ENCODE measurements at places on chromosomes 5 and 9. TPM values are rescaled to one million over a fixed set of nuclear protein-coding genes. Genes with fewer than 3 reads are reported as not detected.

DNA sequence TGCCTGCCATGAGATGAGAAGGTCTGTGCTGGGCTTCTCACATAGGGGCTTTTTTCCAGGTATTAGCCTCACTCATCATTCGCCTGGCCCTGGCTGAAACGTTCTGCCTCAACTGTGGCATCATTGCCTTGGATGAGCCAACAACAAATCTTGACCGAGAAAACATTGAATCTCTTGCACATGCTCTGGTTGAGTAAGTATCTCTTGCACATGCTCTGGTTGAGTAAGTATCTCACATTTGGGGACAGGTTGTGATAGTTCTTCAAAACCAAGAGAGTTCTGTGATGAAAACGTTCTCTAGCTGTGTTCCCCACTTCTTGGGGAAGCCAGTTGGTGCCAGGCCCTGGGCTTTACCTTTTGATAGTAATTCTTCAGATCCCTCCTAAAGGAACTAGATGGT, 17.4 kb upstream of the IL13 start:
- no peak for DNase-seq

GRCh38 chr9:31612336-31613030, 772.0 kb upstream of the ACO1 start:
- no peak for DNase-seq

- no peak for DNase-seq
Measured at GRCh38 chr5:168939156-168939800, 360.1 kb upstream of the PANK3 start.

DNA sequence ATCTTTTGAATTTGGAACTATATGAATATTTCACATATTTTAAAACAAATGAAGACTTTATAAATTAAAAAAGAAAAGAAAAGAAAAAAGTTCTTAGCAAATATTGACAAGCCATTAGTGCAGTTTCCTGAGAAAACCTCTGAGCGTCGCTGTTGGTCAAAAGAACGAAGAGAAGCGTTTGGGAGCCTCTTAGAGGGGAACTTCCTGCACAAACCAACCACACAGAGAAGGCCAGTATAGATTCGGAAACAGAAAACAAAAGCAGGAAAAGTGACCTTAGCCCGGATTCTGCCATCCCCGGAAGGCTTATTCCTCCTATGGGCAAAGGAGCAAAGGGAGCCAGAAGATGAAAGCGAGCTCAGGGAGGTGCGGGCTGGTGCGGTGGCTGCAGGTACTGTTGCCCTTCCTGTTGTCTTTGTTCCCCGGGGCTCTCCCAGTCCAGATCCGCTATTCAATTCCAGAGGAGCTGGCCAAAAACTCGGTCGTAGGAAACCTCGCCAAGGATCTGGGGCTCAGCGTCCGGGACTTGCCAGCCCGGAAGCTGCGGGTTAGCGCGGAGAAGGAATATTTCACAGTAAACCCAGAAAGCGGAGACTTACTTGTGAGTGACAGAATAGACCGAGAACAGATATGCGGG, at the start of gene PCDHGB2:
TSS of gene PCDHGB2 (plus strand) at position 205 of the 637 bp plus-strand sequence. CDS start at position 347, 142 bp downstream.
- DNase-seq = peak; percentile 60

The LAMC3 gene
- total RNA-seq = not detected

DNA sequence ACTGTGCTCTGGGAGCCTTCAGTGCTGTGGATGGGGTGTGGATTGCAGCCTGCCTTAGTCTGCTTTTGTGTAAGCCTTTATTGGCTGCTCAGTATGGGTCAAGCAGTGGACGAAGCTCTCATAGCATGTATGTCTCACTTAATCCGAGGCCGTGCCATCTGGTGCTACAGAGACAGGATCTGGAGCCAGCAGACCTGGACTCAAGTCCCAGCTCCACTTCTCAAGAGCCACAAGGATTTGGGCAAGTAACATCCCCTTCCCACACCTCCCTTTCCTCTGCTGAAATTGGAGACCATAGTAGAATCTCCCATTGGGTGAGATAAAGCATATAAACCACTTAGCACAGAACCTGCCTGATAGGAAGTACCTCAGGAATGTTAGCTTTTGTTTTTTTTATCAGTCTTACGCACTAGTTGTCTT, 23.4 kb upstream of the LECT2 start:
- no peak for DNase-seq

- DNase-seq = peak; percentile 84
Measured at GRCh38 chr9:35905051-35905781, 786 bp upstream of the HRCT1 start.

- peak; percentile 36 for DNase-seq
Measured at GRCh38 chr5:74953937-74954720, 87.9 kb upstream of the FAM169A start.

- DNase-seq = peak; percentile 89
Measured at GRCh38 chr9:115615821-115616665, 498.1 kb upstream of the TNC start.

DNA sequence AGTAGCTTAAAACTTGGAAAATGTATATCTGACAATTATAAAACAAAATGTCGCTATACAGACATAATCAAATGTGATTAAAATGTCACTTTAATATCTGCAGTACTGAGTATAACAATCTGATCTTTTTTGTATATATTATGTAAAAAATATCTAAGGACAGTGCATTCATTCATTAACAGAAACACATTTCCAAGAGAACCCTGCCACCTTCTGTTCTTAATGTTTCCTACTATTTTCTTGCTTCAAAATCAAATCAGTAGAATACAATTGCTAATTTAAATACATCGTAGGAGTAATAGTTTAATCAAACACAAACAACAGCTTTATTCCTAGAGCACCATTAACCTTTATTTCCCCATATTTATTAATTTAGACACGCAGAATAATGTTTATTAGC, 142.6 kb upstream of the ST8SIA4 start:
- no peak for DNase-seq

The RASEF gene
- 2.1 TPM for total RNA-seq

GRCh38 chr5:128234928-128235641, 151.5 kb downstream of the SLC12A2 start:
- no peak for DNase-seq

- no peak for DNase-seq
Measured at GRCh38 chr9:545480-545879, 296.0 kb upstream of the DMRT1 start.

The LCN12 gene
- total RNA-seq = not detected

DNA sequence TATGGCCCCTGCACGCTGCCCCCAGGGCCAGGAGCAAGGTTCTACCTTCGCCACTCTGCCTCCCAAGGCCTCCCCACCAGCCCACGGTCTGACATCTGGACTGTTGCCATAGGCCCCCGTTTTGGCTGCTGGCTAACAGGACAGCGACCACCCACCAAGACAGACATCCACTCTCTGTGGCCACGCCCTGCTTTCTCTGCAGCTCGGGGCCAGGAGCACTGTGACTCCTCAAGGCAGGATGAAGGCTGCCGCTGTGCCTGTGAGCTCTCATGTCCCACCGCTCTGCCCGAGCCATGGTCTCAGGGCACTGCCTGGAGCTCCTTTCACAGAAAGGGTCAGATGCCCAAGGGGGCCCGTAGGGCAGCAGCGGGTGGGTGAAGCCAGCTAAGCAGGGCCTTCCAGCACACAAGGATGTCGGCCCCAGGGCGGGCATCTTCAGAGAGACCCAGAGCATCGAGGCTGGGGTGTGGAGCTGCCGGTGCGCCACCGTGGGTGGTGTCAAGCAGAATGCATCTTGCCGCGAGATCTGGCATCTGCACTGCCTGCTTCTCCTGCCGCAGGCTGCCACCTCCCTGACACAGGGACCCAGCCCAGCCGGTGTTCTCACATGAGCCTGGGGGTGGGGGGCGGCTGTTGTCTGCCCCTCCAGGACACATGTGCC, 92.2 kb upstream of the ADAMTS2 start:
- peak; percentile 34 for DNase-seq

DNA sequence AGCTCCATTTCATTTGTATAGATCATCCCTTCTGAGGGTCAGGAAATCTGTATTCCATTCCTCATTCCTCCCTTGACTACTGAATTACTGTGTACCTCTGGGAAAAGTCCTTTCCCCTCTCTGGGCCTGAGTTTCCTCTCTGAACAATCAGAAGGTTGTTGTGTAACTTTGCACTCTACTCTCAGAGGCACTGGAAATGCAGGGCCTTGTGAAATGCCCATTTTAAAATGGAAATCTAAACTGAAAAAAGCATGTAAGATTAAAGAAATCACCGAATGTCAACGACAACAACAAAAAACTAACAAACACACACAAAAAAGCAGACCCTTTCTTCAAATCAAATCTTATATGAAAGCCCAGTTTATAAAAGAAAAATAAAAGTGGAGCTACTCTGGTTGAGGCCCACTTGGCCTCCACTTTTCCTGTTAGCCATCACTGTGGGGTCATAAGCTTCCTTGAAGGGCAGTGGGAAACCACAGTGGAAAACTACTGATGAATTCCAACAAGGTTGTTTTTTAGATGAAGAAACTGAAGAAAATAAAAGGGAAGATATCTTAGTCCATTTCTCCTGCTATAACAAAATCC, 21.6 kb upstream of the GRPEL2 start:
- DNase-seq = no peak

DNA sequence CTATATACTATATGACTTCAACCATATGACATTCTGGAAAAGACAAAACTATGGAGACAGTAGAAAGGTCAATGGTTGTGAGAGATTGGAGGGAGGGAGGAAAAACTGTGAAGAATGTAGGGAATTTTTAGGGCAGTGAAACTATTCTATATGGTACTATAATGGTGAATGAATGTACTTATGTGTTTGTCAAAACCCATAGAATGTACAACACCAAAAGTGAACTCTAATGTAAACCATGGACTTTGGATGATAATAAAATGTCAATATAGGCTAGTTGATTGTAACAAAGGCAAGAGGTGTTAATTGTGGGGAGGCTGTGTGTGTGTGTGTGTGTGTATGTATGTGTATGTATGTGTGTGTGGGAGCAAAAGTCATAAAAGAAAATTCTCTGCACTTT, 10.8 kb upstream of the STOM start:
- DNase-seq = no peak

DNA sequence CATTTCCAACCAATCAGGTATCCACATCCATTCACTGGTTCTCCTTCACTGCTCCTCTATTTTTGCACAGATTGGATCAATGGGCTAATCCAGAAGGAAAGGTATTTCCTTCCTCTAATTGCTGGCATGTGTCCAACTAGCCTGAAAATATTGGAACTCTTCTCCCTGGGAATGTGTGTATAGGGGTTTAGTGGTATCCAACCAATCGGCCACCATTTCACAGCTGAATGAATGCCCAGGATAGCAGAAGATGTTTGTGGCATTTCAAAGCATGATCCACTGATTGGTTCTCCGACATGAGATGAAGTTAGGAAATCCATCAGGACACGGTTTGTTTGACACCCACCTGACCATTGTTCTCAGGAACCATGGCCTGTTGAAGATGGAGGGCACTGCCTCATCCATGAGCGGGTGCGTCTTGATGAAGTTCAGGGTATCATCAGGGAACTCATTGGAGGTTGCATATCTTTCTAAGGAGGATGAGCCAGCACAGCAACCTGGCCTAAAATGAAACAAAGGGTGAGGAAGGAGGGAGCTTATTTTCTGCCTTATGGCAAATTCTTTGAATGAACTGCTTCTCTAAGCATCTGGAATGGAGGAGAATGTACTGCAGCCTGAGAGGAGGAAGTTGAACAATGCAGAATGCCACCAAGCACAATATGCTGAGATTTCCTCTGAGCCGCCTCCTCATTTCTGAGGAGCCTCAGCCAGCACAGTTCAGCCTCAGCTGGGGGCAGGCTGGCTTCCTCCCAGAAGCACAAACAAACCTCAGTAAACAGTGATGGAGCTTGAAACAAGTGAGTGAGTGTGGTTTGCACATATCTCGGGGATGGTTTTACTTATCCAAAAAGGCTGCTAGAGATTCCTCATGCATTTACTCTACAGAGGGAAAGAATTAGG, 94.6 kb downstream of the SEMA6A start:
- no peak for DNase-seq

GRCh38 chr9:126417043-126417442, 90.4 kb downstream of the MVB12B start:
- DNase-seq = no peak

- DNase-seq = peak; percentile 77
Measured at GRCh38 chr9:2055203-2055658, 40.1 kb downstream of the SMARCA2 start.

DNA sequence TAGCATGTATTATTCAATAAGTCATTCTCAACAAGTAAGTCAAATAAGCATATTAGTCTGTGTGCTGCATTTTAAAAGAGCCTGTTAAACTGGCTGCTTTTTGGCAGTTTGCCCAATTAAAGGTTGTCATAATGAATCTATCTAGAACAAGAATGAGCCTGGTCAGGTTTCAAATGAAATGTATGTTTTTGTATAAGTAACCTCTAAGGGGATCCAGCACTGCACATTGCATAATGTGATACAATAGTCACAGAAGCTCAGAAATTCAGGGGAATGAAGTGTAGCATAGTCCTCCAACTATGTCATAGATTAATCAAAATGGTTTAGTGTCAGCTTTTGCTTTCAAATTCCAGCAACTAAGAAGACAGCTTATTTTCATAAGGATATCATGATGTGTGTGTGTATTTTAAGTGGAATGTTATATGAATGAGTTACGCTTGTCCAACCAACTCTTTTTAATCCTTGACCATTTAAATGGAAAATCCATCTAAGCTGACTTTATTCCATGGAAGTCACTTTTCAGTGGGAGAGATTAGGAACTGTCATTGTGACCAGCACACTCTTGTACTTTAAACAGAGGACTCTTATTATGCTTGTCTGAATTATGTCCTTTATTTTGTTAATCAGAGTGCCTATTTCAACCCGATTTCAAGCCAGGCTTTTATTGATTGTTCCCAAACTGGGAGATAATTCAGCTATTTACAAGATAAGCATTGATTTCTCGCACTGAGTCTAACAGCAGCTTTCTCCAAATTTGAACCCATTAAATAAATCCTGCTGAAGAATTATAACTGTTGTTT, 283.9 kb upstream of the ADAMTSL1 start:
- no peak for DNase-seq

- no peak for DNase-seq
Measured at GRCh38 chr5:89582768-89583339, 699.9 kb upstream of the MEF2C start.

The STOML2 gene
- 140 TPM for total RNA-seq

- DNase-seq = no peak
Measured at GRCh38 chr5:66989286-66989685, 207.3 kb downstream of the CD180 start.

DNA sequence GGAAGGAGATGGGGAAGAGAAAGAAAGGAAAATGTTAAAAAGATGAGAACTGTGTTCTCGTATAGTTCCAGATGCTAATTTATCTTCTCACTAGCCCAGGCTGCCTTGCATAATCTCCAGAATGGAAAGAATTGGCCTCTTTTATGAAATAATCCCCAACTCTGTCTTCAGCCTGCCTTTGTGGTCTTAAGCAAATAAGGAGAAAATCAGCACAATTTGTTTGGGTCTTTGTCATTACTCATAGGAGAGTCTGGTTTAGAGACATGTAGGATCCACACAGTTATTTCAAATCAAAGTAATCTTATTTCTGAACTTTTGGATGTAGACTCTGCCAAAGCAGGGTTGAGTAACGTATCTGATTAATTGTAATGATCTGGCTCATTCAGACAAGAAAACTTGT, 50.7 kb upstream of the CAMK4 start:
- DNase-seq = no peak
